ENCODE measurements at places on chromosomes 4 and X. TPM values are rescaled to one million over a fixed set of nuclear protein-coding genes. Genes with fewer than 3 reads are reported as not detected.

Gene TMPRSS11E
- total RNA-seq, result 0.62 TPM

Gene DMD
- 34.1 TPM for total RNA-seq

Gene WDFY3
- total RNA-seq, result 168 TPM

GRCh38 chrX:68684291-68684918 lies 36.9 kb downstream of the STARD8 start:
- no peak overlapping the region for H3K27ac ChIP-seq
- no peaks in the 10 kb centered on the region for H3K27me3 ChIP-seq
- H3K4me1 ChIP-seq, result no peaks in the 10 kb centered on the region
- H3K4me3 ChIP-seq, result no peak overlapping the region

Data from testis (tissue), 5 donors.